Stimulated activated CD4-positive, alpha-beta T cell treated with anti-CD3 and anti-CD28 coated beads, Interleukin-2, amount 100 ng/mL, for 4 hours (primary cell): ENCODE measurements at places on chromosomes 16 and 17.

DNA sequence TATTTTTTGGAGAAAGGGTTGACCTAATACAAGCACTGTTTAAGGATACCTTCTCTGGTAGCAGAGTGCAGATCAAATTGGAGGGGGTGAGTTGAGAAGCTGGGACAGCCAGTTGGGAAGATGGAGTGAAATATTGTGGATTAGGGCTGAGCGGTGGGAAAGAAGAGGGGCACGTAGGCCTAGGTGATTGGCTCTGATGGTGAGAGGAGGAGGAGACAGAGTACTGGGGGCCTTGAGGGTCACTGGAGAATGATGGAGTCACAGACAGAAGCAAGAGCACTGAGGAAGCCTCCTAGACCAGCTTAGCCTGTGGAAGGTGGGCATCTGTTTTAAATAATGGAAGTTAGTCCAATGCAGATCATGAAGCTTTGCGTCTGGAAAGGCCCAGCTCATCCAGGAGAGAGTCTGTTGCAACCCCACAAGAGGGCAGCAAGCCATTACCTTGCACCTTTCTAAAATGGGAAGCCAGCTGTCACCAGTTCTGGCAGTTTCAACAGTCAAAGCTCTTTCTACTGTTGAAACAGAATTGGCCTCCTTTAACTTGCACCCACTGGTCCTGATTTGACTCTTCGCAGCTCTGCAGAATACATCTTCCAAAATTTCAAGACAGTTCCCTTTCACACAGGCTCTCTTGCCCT, 11.8 kb downstream of the SLC9A5 start:
- DNase-seq = no peak

GRCh38 chr16:89173174-89173921, 1.8 kb downstream of the CDH15 start:
- DNase-seq = no peak

GRCh38 chr17:1571341-1571704, 8.7 kb upstream of the PITPNA start:
- DNase-seq = no peak

GRCh38 chr17:20156196-20157000, 147.2 kb downstream of the SPECC1 start:
- no peak for DNase-seq

- no peak for DNase-seq
Observed at GRCh38 chr17:70059071-70059470, 16.0 kb upstream of the KCNJ16 start.

- peak; percentile 40 for DNase-seq
Observed at GRCh38 chr17:50909765-50910605, 43.8 kb upstream of the TOB1 start.

DNA sequence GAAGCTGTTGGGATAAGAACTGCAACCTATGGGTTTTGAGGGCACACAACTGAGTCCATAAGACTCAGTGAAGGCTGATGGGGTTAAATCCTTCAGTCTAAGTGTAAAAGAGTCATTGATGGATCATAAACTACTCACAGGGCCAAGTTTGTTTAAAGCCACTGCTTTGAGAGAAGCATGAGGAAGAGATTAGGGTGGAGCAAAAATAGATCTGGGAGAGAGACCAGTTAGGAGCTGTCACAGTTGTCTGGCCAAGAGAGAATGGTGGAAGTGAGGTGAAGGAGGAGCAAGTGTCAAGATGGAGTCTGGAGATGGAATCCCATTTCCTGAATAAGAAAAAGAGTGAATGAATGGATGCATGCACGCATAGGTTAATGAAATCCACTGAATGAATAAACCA, 379.1 kb upstream of the CDH11 start:
- DNase-seq = no peak

DNA sequence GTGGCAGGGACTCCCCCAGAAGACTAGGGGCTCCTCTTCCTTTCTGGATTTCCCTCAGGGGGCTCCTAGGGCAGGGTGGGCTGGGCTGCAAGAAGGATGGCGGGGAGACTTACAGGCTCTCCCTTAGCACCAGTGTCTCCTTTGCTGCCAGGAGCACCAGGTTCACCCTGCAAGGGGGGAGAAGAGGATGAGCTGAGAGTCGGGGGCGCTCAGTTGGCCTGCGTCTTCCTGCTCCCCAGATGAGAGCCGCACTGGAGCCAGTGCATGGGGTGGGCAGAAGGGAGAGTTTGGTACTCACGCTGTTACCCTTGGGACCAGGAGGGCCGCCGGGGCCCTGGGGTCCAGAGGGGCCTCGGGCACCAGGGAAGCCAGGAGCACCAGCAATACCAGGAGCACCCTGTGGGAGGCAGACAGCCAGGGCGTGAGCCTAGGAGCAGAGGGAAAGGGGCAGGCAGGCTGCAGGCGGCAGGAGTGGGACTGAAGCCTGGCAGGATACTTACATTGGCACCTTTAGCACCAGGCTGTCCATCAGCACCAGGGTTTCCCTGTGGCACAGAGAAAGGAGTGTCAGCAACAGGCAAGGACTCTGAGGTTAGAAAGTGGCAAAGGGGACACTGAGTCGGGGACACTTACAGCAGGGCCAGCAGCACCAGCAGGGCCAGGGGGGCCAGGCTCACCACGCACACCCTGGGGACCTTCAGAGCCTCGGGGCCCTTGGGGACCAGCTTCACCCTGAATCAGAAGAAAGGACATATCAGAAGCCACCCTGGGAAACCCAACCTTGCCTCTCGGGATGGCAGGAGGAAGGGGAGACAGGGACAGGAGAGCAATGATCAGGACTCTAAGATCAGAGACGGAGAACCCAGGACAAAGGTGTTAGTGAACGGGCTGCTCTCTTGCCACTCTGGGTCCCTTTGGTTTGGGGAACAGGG, 6.2 kb downstream of the COL1A1 start:
- no peak for DNase-seq

- DNase-seq = no peak
Observed at GRCh38 chr16:79752396-79752795, 151.9 kb upstream of the MAF start.

DNA sequence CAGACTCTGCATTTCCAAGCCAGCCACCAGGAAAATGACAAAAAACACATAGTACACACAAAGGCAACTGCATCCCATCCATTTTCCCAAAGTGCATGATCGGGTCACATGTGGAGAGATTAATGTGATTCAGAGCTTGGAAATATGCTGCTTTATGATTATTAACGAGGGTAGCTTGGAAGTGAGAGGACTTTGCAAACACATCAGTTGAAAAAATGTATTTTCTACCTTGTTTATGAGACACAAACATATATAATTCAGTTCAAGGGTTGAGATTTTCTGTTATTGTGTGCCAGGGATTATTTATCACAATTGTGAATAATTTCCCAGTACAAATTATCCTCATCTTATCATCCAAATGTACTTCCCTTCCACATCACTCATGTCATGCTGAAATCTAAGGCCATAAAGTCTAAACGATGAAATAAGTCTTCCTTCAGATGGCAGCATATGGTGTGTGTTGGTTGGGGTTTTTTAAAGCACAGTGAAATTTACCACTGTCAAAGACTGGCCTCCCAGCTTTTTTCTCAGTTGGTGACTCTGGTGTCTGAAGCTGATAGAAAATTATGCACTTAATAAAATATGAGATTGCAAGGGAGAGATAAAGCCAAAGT, 104.7 kb upstream of the ADAMTS18 start:
- no peak for DNase-seq
